NCI-H460 (cell line): ENCODE measurements at places on chromosomes 4 and X. TPM values are rescaled to one million over a fixed set of nuclear protein-coding genes. Genes with fewer than 3 reads are reported as not detected.

DNA sequence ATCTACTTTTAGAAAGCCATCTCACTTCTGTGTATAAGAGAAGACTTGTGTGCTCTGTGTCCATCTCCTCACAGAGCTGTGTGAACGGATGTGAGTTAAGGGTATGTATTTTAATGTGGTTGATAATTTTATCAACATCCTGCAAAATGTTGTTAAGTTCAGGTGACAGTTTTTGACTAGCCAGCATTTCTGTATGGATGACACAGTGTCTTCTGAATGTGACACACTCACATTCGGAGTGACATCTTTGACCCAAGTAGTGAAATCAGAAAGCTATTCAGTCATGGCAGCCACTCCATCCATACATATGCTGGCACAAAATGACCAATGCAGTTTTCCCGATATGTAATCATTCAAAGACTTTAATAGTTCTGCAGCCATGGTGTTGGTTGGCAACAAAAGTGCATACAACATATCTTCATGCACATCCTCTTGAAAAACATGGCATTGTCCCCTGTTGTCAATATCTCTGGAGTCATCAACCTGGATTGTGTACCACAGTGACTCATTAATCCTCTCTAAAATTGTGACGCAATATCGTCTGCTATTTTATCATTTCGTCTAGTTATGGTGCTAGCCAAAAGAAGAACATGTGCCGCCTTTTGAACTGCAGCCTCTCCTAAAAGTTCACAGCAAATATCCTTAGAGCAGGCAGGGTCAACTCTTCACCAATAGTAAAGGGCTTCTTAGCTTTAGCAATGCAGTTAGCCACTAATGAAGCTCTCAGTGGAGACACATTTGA, 6.8 kb upstream of the FGF2 start:
- DNase-seq: peak; percentile 52

DNA sequence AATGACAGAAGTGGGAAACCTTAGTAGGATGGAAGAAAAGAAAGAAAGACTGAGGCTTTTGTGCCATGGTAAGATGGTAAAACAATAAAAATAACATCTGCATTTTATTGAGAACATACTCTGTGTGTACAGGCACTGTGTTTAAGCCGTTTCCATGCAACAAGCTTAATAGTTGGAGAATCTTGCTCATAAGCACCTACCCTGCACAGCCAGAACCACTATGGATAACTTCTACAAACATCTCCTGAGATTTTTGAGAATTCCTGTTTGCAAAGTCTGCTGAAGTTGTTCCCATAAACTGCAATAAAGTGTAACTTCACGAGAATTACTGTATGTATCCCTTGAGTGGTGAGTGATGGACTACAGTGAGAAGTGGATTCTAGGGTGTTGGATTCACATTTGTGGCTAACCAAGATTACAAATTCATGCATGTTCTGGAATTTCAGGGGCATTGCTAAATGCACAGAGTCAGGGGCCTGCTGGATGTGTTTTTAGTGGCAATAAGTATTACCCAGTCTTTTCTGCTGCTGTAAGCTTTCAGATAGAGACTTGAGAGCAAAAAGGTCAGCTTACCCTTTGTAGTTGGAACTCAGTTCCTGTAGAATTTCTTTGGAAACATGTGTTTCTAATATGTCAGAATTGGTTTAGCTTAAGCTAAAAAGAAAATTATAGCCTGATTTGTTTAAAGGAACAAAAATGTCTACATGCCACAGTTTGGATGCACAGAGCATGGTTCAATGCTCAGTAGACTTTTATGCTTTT, 132.5 kb downstream of the AFF1 start:
- no peak for DNase-seq

The DUSP21 gene
- not detected in 2 replicates for total RNA-seq

GRCh38 chr4:8570201-8570600, 10.0 kb upstream of the GPR78 start:
- DNase-seq: no peak

The SH3TC1 gene
- total RNA-seq: 2.9 and 8.9 TPM in 2 replicates

- DNase-seq: no peak
Measured at GRCh38 chr4:25694466-25694865, 38.8 kb downstream of the SLC34A2 start.

DNA sequence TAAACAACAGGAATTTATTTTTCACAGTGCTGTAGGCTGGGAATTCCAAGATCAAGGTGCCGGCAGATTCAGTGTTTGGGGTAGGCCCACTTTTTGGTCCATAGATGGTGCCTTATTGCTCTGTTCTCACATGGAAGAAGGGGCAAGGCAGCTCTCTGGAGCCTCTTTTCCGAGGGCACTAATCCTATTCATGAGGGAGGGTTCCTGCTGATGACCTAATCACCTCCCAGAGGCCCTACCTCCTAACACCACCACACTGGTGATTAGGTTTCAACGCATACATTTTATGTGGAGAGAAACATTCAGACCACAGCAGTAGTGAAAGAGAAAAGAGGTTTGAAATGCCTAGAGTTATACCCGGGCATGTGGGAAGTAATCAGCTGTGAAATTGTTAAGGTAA, 1.4 kb upstream of the POLA1 start:
- DNase-seq: no peak

DNA sequence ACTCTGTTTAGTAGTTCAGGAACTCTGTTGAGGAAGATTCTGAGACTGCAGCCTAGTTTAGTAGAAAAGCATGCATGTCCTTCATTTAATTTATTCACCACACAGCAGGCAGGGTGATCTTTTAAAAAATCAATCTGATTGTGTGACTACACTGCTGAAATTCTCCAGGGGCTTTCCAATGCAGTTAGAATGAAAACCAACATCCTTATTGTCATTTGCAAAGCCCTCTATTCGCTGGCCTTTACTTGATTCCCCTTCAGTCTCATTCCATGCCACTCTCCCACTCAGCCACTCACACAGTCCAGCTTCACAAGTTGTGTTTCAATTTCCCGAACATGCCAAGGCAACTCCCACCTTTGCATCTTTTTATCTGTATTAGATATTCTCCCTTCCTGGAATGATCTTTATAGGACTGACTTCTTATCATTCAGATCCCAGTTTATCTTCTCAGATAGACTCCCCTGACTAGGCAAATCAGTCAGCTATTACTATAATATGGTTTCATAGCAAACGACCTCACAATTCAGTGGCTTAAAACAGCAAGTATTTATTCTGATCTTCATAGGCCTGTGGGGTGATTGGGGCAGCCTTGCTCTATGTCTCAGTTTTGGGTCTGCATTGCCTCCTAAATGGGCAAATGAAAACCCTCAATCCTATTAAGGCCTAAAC, 21.3 kb upstream of the FTHL17 start:
- no peak for DNase-seq

- no peak for DNase-seq
Measured at GRCh38 chr4:170014359-170015011, 11.7 kb downstream of the MFAP3L start.

DNA sequence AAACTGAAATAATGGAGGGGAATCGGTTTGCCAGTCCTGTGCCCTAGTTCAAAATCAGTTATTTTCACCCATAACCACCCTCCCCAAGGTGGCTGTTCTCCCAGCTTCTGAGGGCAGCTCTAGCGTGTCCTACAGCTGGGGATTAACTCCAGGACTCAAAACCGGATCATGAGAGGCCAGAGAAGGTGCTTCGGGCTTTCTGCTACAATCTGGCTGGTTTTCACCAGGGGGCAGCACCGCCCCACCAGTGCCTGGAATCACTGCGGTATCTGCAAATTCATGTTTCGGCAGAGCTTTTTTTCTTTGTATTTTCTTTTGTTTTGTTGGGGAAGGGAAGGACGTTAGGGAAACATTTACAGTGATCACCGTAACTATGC, 28.4 kb downstream of the PDHA1 start:
- DNase-seq: peak; percentile 62

The GEMIN8 gene
- total RNA-seq: 26.8 and 29.6 TPM in 2 replicates

The CNGA2 gene
- total RNA-seq: not detected in 2 replicates

- DNase-seq: no peak
Measured at GRCh38 chr4:175109933-175110332, 191.8 kb downstream of the ADAM29 start.

- DNase-seq: peak; percentile 5
Measured at GRCh38 chrX:34521563-34521962, 135.5 kb downstream of the TMEM47 start.

DNA sequence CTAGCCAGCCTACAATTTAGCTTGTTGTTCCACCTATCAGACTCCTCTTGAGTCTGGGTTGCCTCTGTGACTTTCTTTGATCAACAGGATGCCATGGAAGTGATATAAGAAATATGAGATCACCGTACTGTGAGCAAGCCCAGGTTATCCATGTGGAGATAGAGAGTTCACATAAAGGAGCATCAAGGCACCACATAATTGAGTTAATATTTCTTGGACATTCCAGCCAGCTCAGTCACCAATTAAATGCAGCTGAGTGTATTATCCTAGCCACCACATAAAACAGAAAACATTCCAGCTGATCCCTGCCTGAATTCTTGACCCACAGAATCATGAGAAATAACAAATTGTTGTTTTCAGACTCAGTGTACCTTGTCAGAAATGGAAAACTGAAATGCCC, 253.6 kb downstream of the PPP1R2C start:
- no peak for DNase-seq

GRCh38 chr4:95821867-95822266, 18.0 kb upstream of the PDHA2 start:
- DNase-seq: no peak

The CT47B1 gene
- total RNA-seq: not detected in 2 replicates

The IL21 gene
- total RNA-seq: not detected in 2 replicates

DNA sequence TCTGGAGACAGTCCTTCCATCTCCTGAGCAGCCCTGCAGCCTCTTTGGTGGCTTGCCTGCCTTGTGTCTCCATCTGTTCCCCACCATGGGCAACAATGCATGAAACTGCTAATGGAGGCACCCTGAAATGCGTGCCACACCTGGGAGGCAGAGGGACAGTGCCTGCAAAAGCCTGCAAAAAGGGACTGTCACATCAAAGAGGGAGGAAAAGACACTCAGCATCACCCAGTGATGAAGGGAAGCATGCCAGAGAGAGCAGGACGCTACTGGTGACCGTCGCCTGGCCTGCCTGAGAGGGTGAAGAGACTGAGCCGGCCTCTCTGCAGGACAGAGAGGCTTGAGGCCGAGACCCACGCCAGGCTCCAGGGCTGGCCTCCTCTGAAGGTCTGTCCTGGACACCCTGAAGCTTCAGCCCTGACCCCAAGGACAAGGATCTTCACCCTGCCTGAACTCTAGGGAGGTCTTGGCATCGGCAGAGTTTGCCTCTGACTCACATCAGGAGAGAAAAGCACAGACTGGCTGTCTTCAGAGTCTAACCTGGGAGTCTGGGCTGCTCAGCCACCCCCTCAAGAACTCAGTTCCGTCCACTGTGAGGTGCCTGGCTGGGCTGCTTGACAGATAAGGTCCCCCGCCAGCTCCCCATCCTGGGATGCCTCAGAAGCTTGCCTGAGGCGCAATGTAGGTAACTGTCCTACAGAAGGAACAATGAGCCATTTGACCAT, 8.1 kb downstream of the ACSL1 start:
- DNase-seq: no peak

DNA sequence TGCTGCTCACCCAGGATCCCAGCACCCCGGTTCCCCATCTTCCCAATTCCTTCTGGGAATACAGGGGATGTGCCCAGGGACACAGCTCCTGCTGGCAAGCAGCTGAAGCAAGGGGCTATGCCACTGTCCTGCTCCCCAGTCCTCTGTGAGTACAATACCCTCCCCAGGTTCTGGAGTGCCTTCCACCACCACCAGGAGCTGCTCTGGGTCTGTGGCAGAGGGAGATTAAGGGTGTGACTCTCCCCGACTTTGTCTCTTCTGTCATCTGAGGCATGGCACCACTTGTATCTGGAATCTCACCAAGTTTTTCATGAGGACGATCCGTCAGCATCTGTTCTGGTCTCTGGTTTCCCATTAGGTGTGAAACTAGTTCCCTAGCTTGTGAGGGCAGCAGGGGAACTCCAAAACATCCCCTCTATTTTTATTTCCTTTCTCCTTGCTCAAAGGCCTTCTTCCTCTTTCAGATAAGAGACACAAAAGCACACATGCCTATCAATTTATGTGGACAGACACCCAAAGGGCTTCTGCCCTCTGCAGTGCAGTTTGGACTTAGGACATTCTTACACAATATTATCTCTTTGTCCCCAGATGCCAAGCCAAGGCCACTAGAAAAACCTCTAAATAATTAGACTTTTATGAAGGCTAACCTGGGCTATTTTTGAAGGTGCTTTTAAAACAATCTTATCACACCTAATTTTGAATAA, 26.8 kb downstream of the MGST2 start:
- DNase-seq: no peak

- DNase-seq: no peak
Measured at GRCh38 chrX:11287505-11287904, 5.7 kb upstream of the AMELX start.

The CCDC158 gene
- not detected in 2 replicates for total RNA-seq

DNA sequence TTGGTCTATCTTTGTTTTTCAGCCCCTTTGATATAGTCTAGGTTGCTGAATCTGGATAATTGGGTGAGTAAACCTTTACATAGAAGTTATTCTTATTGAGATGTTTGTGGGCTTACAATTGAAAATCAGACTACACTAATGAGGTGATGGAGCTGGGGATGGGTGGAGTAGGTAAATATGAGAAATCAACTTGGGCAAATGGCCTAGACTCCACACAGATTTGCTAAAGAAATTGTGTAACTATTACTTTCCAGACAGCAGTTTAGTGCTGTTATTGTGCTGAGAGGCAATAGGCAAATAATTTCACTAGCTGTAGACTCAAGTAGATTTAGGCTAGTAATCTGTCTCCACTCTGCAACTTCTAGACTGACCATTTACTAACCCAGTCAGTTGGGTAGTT, 8.2 kb downstream of the DIAPH2 start:
- DNase-seq: no peak

GRCh38 chr4:100869276-100869675, 351.5 kb upstream of the EMCN start:
- no peak for DNase-seq

GRCh38 chr4:86443495-86443894, 83.6 kb upstream of the MAPK10 start:
- DNase-seq: no peak

- DNase-seq: peak; percentile 17
Measured at GRCh38 chr4:85720735-85721134, 245.8 kb downstream of the ARHGAP24 start.

GRCh38 chrX:93322110-93322509, 351.3 kb downstream of the NAP1L3 start:
- no peak for DNase-seq

The DHRSX gene
- total RNA-seq: 24.7 and 28.7 TPM in 2 replicates

- no peak for DNase-seq
Measured at GRCh38 chrX:110181459-110182137, 136.3 kb downstream of the AMMECR1 start.

The PRKG2 gene
- total RNA-seq: 2.9 and 3.3 TPM in 2 replicates

- DNase-seq: no peak
Measured at GRCh38 chr4:43113196-43113595, 220.7 kb downstream of the GRXCR1 start.

The MAGEB1 gene
- total RNA-seq: not detected in 2 replicates

DNA sequence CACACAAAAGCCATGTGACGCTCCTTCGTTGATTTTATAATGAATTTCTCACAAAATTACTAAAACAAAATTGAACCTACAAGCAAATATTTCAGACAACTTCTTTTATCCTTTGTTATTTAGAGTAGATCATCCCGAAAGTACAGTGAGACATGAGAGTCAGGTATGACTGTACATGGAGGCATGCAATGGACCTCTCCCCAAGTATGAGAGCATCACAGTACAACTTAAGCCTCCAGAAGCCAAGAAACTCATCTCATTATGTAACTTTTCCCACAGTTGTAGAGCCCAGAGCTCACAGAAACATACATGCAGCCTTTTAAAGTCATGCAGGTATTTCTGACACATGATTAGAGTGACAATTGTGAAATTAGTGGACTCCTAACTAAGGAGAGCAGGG, 167.7 kb downstream of the PAPSS1 start:
- no peak for DNase-seq

- no peak for DNase-seq
Measured at GRCh38 chr4:121720109-121720508, 23.3 kb upstream of the ANXA5 start.

The EPGN gene
- total RNA-seq: 146 and 176 TPM in 2 replicates
